T-helper 2 cell (primary cell): ENCODE measurements at places on chromosomes 12 and 14.

- DNase-seq = no peak
Observed at GRCh38 chr14:63923422-63923752, 70.6 kb downstream of the SYNE2 start.

DNA sequence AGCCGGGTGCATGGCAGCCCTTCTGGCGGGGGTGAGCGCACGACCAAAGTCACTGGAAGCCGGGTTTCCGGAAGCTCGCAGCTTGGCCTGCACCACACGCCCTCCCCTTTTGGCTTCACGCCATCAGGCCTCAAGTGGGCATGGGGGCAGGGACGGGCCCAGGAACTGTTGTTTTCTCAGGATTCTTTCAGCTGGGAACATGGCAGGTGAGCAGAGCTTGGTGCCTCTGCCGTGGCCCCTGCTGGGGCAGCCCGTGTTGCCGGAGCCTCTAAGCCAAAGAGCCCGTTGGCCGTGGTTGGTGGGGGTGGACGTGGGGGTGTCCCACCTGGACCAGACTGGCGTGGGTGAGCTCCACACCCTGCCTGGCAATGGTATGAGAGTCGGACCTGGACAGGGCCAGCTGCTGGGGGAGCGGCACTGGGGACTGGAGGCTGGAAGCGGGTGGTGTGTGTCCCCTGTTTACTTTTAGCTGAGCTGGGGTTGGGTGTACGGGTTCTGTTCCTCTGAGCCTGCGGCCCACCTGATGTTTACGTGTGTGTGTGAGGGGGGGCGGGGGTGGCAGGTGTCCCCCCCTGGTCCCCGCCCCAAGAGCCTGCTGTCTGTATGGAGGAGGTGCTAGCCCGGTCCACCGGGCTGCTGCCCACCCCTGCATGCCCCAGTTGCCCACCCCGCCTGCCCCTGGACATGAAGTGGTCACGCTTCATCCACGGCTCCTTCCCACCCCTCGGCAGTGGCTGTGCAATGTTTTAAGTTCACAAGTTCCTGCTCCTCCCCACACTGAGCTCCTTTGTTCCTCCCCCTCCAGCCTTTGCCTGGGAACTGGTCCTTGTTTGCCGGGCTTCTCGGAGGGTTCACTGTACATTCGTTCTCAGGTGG lies 28.7 kb upstream of the PLD4 start:
- DNase-seq = peak; percentile 9

GRCh38 chr14:77610553-77610952 lies 5.9 kb downstream of the SPTLC2 start:
- DNase-seq = no peak

- no peak for DNase-seq
Observed at GRCh38 chr12:66228462-66228861, 39.4 kb downstream of the IRAK3 start.
